Ascending aorta (tissue), 2 donors: ENCODE measurements at places on chromosomes 7 and 10. TPM values are rescaled to one million over a fixed set of nuclear protein-coding genes. Genes with fewer than 3 reads are reported as not detected.

Gene CTNNA3
- under 0.01 TPM for total RNA-seq

DNA sequence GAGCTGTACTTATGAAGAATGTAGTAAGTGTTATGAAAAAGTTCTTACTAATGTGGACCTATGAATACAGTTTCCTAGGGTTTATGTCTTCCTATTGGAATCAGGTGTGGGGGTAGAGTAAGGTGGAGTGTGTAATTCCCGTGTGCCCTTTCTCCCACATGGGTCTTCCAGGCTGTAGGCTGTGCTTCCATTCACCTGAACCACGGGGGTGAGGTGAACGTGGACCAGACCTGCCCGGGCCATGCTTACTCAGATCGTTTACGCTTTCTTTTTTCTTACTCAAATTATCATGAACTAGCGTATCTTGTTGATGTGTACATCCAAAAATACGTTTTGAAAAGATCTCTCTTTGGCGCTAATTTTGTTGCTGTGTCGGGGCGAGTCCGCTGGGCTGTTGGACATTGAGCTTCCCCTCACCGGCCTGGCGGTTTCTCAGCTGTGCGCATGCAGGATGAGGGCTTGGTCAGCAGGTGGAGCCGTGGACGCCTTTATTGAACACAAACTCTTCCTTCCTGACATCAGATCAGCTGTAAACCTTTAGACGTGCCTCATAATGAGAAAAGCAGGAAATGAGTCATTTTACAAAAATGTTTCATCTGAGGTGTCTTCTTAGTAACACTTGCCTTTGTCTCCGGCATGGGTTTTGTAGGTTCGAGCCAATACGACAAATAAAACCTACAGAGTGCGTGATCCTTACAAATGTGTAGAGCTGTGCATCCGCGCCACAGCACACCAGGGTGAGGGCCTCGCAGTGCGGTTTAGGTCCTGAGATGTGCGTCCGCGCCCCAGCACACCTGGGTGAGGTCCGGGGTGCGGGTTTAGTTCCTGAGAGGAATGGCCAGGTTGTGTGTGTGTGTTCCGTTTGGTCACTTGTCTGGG lies 53.8 kb downstream of the WDR37 start:
- no peak overlapping the region for H3K27ac ChIP-seq
- H3K36me3 ChIP-seq, result peaks cover 72% of the 10 kb centered on the region
- H3K27me3 ChIP-seq, result no peaks in the 10 kb centered on the region

DNA sequence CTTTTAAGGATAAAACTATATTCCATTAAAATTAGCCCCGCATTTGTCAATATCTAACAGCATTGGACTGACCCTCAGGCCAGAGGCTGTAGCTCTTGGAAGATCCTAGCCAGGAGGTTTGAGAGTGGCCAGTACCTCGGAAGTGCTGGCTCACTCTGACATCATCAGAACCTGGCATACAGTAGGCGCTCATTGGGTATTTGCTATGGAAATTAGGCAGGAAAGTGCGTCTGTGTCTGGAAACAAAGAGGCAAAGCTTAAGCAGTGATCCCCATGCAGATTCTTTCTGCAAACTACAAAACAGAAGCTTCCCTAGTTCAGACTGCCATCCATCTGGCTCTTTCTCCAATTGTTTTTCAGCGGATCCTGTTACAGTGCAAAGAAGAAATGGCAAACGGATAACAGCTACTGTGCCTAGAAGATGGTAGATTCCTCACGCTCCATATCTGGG lies 1.7 kb upstream of the PRKCQ start:
- no peaks in the 10 kb centered on the region for H3K27me3 ChIP-seq
- no peak overlapping the region for H3K4me3 ChIP-seq
- no peaks in the 10 kb centered on the region for H3K4me1 ChIP-seq

Gene IKZF1
- 3.6 TPM for total RNA-seq

- H3K27me3 ChIP-seq, result no peaks in the 10 kb centered on the region
- peak overlapping the region; percentile 74 for H3K27ac ChIP-seq
- no peaks in the 10 kb centered on the region for H3K36me3 ChIP-seq
- no peak for DNase-seq
- H3K4me1 ChIP-seq, result peaks cover 27% of the 10 kb centered on the region
- no peak overlapping the region for H3K4me3 ChIP-seq
These were observed 533.2 kb downstream of the PARD3 start for GRCh38 chr10:34281661-34282582.

DNA sequence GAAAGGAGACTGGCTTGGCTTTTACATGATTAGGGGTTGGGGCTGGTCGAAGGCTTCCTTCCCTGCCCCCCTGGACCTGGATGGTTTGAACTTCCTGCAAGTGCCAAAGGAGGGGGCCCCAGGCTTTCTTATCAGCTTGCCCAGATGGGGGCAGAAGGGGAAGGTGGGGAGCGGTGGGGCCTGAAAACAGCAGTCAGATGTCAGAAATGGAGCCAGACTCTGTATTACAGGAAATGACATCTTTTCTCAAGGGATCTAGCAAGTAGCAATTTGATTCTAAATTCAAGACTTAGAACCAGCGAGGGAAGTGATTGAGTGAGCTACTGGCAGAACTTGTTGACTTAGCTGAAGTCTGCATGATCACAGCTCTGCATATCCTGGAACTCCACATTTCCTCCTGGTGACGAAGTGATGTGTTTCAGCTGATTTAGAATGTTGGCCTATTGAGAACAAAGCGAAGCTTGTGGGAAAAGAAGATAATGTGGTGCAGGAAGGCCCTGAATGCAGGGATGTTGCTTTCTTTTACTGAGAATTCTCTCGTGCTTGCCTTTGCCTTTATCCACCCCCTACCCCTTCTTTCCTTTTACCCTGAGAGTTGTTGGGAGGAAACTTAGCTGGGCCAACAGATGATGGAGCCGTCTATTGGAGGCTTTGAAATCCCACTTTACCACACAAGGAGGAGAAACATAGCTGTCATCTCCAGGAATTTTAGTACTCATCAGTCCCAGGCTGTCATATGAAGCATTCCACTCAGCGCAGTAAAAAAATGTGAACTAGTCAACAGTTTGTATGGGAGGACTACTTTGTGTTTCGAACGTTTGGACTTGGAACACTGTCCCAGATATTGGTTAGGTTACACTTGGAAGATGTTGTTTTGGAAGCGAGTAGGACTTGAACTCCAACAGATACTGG lies 43.2 kb downstream of the CCNY start:
- DNase-seq, result no peak
- H3K27ac ChIP-seq, result peak overlapping the region; percentile 76
- H3K4me1 ChIP-seq, result peaks cover 13% of the 10 kb centered on the region
- no peaks in the 10 kb centered on the region for H3K27me3 ChIP-seq
- no peaks in the 10 kb centered on the region for H3K36me3 ChIP-seq
- no peak overlapping the region for H3K4me3 ChIP-seq

Gene C10orf90
- total RNA-seq, result not detected
